NCI-H1417 treated with DMSO at 0.1 percent for 48 hours (cell line): ENCODE measurements at places on chromosomes 16 and 17.

DNA sequence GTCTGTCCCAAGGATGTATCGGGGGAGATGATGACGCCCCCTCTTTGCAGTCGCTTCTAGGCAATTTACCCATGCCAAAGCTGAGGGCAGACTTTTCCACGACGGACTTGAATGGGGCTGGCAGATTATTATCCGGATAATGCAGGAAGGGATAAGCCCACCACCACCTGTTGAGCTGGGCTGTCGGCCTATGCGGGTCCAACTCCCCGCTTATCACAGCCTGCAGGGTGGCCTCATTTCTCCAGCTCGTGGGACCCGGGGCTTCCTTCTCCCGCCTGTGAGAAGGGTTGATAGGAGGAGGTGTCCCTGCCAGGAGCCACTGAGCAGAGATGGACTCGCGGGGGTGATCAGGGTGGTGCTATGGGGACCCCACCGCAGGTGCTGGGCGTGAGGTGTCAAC lies 559 bp downstream of the CACNG5 start:
- DNase-seq: no peak

DNA sequence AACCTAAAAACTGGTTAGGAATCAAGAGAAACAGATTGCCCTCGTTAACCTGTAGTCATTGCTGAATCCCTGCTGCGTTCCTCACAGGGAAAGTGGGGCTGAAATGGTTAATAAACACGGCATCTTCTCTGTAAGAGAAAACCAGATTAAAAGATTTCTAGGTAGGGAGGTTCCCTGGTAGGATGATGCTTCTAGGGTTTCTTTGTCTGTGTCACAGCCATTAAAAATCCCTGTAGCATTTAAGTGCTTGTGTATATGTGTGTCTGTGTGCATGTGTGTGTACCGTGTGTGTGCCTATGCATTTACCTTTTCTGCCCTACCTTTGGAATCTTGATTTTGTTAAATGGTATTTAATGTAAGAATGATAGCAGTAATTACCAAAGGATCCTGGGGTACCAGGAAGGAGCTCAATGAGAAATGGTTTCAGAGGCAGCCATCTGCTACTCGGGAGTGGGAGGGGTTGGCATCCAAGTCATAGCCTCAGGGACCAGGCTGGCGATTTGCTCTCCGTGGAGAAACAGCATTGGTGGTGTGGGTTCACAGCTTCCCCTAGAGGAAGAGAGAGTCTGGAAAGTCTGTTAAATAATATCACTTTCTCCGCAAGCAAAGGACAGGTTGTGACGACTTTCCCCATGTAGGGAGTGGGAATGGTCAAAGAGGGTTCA lies 177.1 kb downstream of the HS3ST4 start:
- no peak for DNase-seq

DNA sequence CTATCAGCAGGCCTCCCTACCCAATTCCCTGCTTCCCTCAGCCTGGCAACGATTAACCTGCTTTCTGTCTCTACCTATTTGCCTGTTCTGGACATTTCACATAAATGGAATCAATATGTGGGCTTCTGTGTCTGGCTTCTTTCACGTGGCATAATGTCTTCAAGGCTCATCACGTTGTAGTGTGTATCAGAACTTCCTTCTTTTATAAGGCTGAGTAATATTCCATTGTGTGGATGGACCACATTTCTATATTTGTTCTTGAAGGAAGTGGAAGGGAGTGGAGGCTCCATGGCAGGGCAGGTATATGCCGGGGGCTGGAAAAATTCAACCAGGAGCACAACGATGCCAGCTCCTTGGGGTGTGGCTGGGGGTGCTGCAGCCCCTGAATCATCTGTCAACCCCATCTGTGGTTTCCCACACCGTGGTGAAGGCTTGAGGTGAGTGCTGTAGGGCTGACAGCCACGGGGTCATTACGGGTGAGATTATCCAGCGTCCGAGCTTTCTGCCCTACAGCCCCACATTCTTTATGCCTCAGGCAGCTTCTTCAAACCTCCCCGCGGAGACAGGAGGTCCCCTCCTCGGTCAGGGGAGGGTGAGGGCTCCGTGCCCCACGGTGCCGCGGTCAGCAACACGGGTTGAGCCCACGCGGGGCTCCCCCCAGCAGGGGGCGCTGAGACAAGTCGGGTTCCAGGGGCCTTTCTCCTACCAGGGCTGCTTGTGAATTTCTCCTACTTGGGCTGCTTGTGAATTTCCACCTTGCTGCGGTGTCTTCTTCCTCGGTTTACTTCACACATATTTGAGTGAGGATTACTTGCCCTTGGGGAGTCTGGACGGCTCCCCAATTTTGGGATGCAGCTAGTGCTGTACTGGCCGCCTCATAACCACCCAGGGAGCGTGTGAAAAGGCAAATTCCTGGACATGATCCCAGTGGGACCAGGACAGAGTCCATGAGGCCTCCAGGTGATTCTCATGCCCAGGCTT lies 18.3 kb upstream of the WFIKKN2 start:
- no peak for DNase-seq

- DNase-seq: no peak
Measured at GRCh38 chr16:85555719-85556455, 57.2 kb upstream of the GSE1 start.

DNA sequence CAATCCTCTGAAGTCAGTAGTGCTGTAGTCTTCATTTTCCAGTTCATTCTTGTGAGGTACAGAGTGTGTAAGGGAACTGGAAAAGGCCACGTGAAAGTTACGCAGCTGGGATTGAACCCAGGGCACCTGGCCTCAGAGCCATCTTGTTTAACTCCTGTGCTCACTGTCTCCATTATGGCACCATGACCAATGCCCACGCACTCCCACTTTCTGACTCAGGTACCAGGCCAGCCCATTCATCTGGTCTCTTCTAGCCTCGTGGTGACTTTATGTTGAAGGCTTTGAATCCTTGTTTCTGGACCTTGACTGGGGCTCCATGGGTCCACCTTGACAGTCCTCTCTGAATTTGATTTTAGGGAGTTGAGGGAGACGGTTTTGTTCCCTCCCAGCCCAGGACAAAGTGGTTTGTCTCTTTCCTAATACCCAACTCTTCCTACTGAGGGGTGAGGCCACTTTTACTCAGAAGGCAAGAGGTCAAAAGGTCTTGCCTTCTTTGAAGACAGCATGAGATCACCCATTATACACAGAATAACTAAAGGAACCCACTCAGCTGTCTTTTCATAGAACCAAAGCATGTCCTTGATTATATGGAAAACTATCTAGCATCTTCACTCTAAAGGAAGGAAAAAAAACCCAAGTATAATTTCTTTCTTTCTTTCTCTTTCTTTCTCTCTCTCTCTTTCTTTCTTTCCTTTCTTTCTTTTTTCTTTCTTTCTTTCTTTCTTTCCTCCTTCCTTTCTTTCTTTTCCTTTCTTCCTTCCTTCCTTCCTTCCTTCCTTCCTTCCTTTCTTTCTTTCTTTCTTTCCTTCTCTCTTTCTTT lies 50.0 kb downstream of the OTOA start:
- no peak for DNase-seq

DNA sequence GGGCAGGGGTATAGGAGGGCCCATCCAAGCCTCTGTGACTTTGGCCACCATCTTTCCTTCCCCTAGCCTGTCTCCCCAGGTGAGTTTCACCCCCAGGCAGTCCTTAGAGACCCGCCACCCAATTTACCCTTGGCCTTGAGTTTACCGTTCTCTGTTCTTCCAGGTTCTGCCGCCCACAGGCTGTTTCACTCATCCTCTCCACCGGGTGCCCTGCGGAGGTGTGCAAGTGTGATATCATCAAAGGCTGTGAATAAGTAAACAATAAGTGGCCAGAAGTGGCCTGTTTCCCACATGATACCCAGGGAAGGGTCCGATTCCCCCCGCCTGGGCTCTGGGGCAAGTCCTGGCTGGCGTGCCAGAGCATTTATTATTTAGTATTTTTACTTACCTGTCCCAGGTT lies 15.1 kb upstream of the TLCD3B start:
- DNase-seq: no peak

- no peak for DNase-seq
Measured at GRCh38 chr17:78781104-78781892, 775 bp downstream of the CYTH1 start.
